Astrocyte of the spinal cord (primary cell): ENCODE measurements at places on chromosomes 13 and 19.

DNA sequence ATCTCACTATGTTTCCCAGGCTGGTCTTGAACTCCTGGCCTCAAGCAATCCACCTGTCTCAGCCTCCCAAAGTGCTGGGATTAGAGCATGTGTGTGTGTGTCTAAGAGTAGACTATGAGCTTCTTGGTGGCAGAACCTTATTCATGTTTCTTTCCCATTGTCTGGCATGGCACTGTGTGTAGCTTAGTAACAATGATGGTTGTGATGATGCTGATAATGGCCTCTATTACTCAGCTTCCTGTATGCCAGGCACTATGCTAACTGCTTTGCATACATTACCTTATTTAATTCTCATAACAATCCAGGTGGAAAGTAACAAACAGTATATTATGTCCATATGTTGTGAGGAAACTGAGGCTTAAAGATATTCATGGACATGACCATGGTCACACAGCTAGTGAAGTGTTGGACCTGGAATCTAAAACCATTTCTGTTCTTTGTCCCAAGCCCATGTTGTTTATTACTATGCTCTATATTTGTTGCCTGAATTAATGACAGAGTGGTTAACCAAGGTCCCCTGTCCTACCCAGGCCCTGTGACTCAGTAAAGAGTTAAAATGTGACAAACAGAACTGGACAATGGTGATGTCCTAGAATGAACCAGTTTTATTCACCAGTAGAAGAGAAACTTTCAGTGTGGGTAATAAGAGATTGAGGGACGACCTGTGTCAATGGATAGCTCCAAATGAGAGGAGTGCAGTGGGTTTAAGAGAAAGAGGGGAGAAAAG lies 109.6 kb downstream of the KLF5 start:
- peak; percentile 45 for DNase-seq

DNA sequence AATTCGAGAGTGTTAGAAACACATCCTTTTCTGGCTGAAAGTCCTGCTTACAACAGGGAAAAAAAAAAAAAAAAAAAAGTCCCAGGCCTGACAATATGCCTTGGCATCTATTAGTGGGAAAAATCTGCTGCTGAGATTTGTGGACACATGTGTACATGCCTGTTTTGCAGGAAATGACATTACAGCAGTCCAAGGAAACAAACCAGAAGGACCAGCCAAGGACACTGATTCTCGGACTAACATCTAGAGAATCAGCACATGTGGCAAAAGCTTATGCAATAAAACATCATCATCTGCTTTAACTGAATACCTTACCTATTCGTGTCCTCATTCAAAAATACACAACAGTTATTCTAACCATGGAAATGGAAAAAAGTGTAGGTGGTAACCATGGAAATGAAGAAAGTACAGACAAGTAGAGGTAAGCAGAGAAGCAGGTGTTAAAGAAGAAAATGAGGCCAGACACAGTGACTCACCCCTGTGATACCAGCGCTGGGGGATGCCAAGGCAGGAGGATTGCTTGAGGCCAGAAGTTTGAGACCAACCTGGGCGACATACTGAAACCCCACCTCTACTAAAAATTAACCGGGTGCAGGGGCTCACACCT lies 9.4 kb upstream of the DPY19L3 start:
- no peak for DNase-seq

GRCh38 chr19:2478278-2478755 lies 2.4 kb downstream of the GADD45B start:
- peak; percentile 71 for DNase-seq

DNA sequence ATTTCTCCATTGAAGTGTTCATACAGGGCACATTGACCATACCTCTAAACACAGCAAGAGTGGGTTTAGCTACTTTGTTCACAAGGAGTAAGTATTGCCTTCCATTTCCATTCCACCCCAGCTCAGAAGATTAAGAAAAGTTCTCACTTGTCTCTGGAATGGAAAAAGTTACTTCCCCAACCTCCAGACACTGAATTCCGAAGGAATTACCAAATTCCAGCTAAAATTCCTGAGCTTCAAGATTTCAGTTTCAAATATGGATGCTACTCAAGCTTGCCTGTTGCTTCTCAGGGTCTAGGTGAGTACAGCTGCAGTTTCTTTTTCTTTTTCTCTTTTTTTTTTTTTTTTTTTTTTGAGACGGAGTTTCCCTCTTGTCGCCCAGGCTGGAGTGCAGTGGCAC lies 33.6 kb downstream of the TEX26 start:
- no peak for DNase-seq

DNA sequence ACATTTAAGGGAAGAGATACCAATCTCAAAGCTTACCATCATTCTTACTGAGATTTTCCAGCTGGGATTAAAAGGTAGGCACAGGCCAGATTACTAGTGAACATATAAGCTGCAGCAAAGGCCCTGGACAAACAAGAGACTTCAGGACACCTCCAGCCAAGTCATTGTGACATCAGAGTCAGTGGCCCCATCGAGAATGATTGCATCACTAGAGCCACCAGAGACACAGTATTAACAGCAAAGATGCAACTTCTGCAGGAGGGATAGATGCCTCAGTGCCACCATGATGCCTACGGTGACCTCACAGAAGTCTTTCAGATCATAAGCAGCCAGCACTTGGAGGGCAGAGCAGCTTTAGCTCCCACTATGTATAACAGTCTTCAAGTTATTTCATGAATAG lies 8.6 kb downstream of the RUBCNL start:
- DNase-seq: no peak

DNA sequence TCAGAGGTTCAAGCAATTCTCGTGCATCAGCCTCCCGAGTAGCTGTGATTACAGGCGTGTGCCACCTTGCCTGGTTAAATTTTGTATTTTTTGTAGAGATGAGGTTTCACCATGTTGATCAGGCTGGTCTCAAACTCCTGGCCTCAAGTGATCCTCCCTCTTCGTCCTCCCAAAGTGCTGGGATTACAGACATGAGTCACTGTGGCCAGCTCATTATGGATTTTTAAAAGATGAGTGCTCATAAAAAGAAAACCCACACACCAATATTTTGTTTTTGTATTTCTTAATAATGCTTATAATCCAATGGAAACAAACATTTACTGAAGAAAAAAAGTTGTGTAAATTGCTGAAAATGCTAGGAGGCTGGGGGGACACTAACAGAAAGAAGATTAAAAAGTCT lies 5.0 kb upstream of the MICU2 start:
- no peak for DNase-seq

GRCh38 chr13:65456150-65456912 lies 1773.8 kb downstream of the PCDH9 start:
- no peak for DNase-seq

DNA sequence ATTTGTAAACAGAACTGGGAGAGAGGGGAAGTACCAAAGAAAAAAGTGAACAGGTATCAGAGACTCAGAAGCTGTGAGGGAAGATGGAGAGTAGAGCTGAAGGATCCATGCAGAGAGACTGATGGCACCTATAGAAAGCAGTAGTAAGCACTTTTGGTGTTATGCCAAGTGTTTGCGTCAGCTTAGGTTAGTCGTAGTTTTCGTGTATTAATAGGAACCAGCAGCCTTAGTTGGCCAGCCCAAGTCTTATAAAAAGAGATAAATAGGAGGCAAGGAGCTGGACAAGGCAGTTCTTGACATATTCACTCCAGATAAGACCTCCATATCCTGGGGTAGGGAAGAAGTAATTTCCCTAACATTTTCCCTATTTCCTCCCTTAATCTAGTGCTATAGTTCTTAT lies 214.2 kb downstream of the OXGR1 start:
- no peak for DNase-seq
